Epithelial cell of proximal tubule (primary cell): ENCODE measurements at places on chromosomes 2 and 18. TPM values are rescaled to one million over a fixed set of nuclear protein-coding genes. Genes with fewer than 3 reads are reported as not detected.

Gene NCKAP1
- total RNA-seq, result 79.5 and 103 TPM in 2 replicates

Gene NOP58
- 79.0 and 96.7 TPM in 2 replicates for total RNA-seq

Gene ASXL2
- 8.5 and 10.1 TPM in 2 replicates for total RNA-seq

Gene CCDC88A
- total RNA-seq, result 28.3 and 31.2 TPM in 2 replicates

Gene NT5C1B
- total RNA-seq, result not detected in 2 replicates

Gene EIF2B4
- total RNA-seq, result 35.5 and 43.3 TPM in 2 replicates

Gene STARD6
- 1.9 TPM in 1 of 2 replicates, not detected in the other for total RNA-seq

Gene ZNF24
- total RNA-seq, result 24.0 and 24.7 TPM in 2 replicates

Gene ZCCHC2
- 10.3 and 14.8 TPM in 2 replicates for total RNA-seq

Gene AP1S3
- 28.4 and 28.8 TPM in 2 replicates for total RNA-seq

Gene SLC16A14
- 1.0 and 1.1 TPM in 2 replicates for total RNA-seq
